Stromal cell of bone marrow (primary cell): ENCODE measurements at places on chromosomes 11 and 22.

- no peak for DNase-seq
Measured at GRCh38 chr11:64291752-64292459, 804 bp downstream of the KCNK4 start.

DNA sequence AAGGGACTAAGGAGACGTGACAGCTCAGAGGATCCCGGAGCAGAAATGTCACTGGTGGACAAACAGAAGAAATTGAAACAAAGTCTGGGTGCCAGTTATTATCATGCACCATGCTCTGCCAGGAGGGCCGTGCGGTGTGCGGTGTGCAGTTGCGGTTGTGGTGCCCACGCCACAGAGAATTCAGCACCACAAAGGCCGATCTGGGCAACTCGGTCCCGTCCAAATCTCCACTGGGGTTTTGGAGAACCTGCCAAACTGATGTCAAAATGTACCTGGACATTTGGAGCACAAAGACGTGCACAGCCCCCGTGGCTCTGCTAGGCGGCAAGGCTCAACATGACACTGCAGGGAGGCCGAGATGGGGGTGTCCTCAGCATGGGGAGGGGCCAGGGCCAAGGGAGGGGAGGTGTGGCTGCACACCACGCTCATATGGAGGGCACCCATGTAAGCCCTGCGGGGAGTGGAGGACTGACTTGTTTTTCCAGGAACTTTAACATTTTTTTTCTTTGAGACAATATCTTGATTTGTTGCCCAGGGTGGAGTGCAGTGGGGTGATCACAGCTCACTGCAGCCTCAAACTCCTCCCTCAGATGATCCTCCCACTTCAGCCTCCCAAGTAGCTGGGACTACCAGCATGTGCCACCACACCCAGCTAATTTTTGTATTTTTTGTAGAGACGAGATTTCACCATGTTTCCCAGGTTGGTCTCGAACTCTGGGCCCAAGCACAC, 39.4 kb downstream of the GNB1L start:
- peak; percentile 7 for DNase-seq

- no peak for DNase-seq
Measured at GRCh38 chr11:11425806-11426205, 72.8 kb upstream of the CSNK2A3 start.

DNA sequence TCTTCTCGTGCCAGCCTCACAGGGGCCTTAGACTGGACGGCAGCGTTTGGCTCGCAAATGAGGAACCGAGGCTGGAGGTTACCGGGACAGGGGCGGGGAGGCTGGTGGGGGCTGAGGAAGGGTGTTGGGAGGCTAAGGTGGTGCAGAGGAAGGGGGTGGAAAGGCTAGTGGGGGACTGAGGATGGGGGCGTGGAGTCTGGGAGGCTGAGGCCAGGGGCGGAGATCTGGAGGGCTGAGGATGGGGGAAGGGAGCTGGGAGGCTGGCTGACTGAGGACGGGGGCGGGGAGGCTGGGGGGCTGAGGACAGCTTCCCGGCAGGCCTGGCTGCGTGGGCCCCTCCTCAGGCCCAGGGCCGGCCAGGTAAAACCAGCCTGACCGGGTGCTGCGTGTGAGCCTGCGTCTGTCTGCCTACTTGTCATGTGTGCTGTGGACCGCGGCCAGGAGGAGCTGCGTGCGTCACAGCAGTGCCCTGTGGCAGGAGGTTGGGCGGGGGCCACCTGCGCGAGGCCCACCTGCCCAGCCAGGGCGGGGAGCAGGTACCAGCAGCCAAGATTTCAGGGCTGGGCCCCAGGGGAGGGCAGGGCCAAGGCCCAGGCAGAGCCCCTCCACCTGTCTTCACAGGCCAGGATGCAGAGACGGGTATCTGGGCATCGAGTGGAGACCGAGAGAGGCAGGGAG, 9.4 kb upstream of the PIM3 start:
- DNase-seq = no peak
